Astrocyte of the cerebellum (primary cell): ENCODE measurements at places on chromosomes 4 and X.

GRCh38 chr4:51895816-51896408, 53.0 kb downstream of the DCUN1D4 start:
- peak; percentile 41 for DNase-seq

- DNase-seq: peak; percentile 35
Measured at GRCh38 chr4:1559896-1560650, 124.0 kb downstream of the FAM53A start.

DNA sequence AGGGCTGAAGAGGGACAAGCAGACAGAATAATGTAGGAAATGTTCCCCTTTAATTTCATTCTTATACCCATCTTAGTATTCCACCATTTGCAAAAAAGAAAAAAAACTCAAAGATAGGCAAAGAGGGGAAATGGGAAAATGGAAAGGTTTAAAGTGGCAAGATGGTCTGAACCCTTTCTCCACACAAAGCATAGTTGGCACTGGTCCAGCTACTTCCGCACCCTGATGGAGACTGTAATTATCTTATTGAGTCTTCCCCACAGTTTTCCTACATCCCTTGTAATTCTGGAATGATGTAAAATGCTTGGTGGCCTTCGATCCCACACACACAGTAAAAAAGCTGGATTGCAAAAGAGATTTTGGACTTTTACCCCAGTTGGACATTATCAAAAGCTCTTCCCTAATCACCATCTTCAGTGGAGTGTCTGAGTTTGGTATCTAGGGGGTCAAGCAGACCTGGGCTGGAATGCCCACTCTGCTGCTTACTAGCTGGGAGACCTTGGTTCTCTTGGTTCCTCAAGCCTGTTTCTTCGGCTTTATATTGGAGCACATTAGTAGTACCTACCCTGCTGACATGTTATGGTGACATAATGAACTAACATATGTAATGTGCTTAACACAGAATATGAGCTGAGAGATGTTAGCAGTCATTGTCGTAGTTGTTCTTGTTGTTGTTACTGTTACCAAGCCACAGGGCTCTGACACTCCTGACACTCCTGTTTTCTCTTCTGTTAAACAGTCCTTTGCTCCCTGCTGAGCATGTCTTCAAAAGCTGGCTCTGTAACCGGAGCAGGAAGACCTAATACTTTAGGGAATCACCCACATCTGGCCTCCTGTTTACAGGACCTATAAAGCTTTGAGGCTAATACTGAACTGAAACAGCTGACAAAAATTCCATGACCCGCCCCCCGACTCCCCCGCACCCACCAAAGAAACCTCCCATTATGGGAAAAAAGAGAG, 4.7 kb downstream of the SRPX2 start:
- DNase-seq: peak; percentile 43

- no peak for DNase-seq
Measured at GRCh38 chr4:117326091-117326490, 240.7 kb upstream of the TRAM1L1 start.

DNA sequence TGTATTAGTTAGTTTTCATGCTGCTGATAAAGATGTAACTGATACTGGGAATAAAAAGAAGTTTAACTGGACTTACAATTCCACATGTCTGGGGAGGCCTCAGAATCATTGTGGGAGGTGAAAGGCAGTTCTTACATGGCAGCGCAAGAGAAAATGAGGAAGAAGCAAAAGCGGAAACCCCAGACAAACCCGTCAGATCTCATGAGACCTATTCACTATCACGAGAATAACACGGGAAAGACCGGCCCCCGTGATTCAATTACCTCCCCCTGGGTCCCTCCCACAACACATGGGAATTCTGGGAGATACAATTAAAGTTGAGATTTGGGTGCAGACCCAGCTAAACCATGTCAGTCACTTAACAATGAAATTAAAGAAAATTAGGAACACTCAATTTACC, 499.1 kb downstream of the FSTL5 start:
- DNase-seq: no peak

DNA sequence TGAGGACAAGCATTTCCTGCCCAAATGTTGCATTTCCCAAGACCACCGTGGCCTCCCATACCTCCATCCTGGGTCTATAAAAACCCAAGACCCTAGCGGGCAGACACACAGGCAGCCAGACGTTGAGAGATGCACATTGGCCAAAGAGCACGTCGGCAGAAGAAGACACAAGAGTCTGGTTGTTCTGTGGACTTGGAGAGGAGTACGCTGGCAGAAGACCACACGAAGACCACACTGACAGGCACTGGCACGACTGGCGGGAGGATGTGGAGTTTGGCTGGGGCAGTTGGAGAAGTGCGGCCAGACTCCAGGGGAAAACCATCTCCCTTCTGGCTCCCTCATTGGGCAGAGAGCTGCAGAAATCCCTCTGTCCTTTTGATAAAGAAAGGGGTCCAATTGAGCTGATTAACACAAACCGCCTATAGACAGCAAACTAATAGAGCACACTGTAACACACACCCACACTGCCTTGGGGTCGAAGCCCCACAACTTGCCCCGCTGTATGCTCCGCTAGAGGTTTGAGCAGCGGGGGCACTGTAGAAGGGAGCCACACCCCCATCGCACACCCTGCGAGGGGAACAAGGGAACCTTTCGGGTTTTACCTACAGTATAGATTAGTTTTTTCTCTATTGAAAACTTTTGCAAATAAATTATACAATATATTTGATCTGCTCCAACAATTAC, 376.7 kb upstream of the KLHL4 start:
- DNase-seq: no peak

DNA sequence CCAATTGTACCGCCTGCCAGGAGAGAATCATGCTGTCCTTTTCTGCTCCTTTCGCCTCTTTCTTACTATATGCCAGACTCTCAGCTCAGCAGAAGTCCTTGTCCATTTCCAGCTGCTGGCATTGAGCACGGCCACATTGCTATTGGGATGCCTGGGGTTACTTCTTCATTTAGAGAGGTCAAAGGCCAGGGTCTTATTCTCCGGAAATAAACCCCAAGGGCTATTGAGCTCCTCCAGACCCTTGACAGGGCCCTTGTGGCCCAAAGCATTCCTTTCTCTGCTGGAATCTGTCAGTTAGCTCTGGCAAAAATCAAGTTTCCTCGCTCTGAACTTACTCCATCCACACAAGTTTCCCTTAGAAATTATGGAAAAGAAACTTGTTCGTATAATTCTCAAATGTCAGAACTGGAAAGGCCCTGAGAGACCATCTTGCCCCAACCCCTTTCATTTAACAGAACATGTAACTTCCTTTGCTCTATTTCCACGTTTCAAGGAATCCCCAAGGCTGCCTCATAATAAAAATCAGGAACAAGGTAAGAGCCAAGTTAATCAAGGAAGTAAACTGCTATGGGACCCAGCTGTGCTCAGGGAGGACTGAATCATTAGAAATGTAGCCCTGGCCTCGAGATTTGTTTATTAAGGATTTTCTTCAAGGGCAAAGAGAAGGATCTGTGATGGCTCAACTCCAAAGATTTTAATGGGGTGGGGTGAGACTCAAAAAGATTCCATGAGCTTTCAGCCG, 11.8 kb downstream of the AKAP4 start:
- no peak for DNase-seq

GRCh38 chr4:123265443-123265842, 131.2 kb upstream of the SPRY1 start:
- DNase-seq: no peak

- DNase-seq: no peak
Measured at GRCh38 chr4:43718369-43718768, 730.2 kb downstream of the KCTD8 start.

- DNase-seq: no peak
Measured at GRCh38 chr4:77820649-77821561, 1.7 kb upstream of the CNOT6L start.

DNA sequence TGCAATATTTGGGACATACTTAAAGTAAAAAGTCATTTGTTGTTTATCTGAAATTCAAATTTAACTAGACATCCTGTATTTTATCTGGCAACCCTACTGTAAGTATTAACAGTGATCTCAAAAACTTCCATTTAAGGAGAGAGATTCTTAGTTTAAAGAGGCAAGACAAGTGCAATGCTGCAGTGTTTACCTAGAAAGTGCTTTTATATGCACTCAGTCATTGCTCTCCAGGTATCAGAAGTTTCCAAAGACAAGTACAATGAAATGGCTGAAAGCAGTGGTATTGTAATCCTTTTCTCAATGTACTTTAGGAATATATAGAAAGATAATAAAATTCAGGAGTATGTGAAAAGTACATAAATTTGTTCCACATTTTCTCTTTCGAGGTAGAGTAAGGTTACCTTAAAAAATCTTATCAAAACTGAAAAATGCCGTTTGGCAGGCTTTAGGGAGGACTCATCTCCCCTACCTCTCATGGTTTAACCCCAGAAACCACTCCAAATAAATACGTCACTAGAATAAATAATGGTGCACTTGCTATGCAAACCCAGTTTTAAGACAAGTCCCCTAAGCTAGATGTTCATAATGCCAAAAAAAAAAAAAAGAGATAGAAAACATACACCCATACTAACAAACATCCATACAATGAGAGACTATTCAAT, 45.7 kb downstream of the ELF2 start:
- no peak for DNase-seq

GRCh38 chrX:22742174-22742573, 257.6 kb upstream of the DDX53 start:
- DNase-seq: no peak

GRCh38 chrX:65697915-65698796, 30.7 kb downstream of the MSN start:
- DNase-seq: no peak

GRCh38 chr4:35939751-35940150, 304.6 kb downstream of the ARAP2 start:
- DNase-seq: no peak

DNA sequence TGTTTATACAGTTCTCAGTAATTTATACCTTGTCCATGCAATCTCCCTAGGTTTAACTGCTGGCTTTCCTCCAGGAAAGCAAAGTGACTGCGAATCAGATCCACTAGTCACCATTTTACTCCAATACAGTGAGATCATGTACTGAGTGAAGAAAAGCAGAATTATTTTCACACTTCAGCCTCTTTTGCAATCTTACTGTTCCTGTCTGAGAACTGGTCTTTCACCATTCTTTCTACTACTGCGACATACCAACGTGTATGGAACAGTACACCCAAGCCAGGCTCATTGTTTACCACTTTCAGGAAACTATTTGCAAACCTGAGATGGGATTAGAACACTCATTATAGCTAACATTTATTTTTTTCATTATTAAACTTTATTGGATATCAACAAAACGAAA, 8.0 kb upstream of the MSL3 start:
- DNase-seq: no peak

DNA sequence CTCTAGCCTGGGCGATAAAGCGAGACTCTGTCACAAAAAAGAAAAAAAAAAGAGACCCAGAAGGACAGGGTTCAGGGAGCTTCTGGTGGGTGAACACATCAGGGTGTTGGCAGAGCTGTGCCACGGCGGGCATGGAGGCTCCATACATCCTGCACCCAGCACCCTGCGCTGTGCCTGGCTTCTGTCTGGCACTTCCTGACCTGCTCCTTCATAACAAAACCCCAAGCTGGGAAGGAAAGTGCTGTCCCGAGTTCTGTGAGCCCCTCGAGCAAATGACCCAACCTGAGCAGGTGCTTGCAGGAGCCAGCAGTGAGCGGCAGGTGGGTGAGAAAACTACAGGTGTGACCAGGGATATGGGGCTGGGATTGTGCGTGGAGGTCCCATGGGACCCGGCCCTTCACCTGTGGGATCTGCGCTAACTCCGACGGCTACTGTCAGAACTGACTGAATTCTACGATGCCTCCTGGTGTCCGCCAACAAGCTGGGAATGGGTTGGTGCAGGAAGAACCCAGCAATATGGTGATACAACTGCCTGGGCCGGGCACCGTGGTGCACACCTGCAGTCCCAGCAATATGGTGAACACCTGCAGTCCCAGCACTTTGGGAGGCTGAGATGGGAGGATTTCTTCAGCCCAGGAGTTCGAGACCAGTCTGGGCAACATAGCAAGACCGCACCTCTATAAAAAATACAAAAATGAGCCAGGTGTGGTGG, 18.9 kb downstream of the ASMTL start:
- no peak for DNase-seq

DNA sequence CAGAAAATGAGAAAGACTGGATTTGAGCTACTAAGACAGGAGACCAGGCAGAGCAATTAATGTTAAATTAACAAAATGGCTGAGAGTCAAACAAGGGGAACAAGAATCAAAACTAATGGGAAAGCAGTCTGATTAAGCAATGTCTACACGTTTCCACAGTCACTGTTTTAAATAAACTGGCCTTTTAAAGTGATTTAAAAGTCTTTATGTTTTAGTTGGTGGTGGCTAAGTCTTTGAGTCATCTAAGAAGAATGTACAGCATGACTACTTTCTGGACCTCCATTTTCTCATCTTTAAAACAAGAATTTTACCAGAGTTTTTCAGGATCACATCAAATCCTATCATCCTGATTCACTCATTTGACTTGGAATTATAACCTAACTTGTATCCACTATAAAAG, 233.8 kb downstream of the ENOX2 start:
- DNase-seq: no peak

DNA sequence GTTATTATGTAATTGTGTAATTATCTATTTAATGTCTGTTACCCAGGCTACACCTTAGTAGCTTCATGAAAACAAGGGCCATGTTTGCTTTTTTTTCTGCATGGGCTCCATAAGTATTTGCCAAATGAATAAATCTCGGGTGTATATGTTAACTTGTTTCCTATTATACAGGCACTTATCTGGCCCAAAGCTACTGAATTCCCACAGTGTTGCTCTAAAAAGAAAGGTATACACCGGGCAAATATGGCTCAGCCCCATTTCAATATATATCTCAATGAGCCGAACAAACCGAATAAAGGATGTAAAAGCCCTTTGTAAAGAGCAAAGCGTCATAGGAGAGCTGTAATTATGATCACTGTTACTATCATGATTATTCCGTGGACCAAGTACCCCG, 767 bp downstream of the PAQR3 start:
- DNase-seq: no peak

GRCh38 chr4:26185436-26185835, 135.4 kb upstream of the RBPJ start:
- DNase-seq: no peak

DNA sequence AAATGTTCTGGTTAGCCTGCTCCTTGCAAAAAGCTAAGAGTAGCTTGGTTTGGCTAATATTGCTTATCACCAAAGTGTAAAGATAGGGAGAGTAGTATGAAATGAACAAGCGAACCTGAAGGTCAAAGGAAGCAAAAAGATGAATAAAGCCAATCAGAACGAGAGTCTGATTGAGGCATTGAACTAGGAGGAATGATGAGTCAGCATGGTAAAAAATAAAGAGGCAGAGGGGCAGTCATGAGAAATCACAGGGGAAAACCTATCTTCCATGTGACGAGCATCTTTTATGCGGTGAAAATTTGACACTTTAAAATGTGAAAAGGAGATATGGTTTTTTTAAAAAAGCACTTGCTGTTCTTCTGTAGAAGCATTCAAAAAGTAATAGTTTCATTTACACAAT, 533.7 kb downstream of the SPOCK3 start:
- DNase-seq: no peak

GRCh38 chrX:37686369-37686995, 891 bp downstream of the XK start:
- no peak for DNase-seq

- no peak for DNase-seq
Measured at GRCh38 chrX:148771440-148771839, 271.0 kb downstream of the AFF2 start.

GRCh38 chr4:10061650-10062415, 40.5 kb upstream of the SLC2A9 start:
- no peak for DNase-seq
